Activated gamma-delta T cell treated with anti-CD3 and anti-CD28 coated beads, Interleukin-2, amount 50 U/mL, for 16 hours (primary cell): ENCODE measurements at places on chromosomes 2 and 18.
A peak's percentile ranks its signal among the peaks of the same experiment; 100 is the strongest.

DNA sequence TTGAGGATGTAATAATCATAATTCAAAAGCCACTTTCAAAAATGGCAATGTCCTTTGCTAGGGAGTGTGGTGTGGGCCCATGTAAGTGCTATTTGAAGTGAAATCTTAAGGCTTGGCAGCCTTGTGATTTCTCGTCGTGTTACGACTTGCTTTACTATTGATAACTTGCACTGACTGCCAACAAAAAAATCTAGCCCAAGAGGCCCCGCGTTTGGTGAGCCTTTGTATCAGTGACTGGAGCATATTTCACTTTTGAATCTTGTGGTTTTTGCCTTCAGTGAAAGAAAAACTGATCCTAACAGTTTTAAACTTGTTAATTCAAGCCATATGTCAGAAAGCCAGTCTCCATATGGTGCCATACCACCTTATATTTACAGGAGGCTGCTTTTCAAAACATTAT is 248.0 kb downstream of the TMEM182 start:
- no peak for DNase-seq

- no peak for DNase-seq
Observed at GRCh38 chr2:193966590-193966989, 1690.4 kb upstream of the SLC39A10 start.

DNA sequence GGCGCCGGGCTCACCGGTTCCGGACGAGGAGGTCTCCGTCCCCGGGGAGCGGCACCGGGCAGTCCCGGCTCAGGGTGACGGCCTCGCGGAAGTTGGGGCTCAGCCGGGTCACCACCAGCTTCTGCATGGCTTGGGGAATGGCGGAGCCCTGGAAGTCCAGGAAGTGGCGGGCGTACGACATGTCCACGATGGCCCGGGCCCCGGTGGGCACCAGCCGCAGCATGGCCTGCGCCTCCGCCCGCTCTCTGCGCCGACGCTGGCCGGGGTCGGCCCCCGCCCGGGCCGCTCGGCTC is 157 bp downstream of the PTGR3 start:
- no peak for DNase-seq

- no peak for DNase-seq
Observed at GRCh38 chr2:1294900-1295299, 118.4 kb upstream of the TPO start.

- DNase-seq = no peak
Observed at GRCh38 chr2:63700271-63700670, 111.5 kb downstream of the MDH1 start.

DNA sequence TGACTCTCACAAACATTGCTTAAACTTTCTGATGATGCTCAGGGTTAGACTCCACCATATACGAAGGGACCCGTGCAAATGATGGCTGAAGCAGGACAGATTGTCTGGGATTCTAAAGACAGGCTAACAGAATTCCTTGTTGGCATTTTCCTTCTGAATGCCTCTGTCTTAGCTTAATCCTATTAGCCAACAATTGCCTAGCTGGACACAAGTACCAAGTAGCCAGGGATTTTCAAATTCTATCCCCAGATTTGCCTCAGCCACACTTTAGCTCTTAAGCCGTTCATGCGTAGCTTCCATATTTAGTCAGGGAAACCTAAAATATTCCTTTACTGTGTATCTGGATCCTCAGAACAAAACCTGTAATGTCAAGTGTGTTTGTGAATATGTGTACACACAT is 40.0 kb downstream of the COL4A3 start:
- DNase-seq = no peak

DNA sequence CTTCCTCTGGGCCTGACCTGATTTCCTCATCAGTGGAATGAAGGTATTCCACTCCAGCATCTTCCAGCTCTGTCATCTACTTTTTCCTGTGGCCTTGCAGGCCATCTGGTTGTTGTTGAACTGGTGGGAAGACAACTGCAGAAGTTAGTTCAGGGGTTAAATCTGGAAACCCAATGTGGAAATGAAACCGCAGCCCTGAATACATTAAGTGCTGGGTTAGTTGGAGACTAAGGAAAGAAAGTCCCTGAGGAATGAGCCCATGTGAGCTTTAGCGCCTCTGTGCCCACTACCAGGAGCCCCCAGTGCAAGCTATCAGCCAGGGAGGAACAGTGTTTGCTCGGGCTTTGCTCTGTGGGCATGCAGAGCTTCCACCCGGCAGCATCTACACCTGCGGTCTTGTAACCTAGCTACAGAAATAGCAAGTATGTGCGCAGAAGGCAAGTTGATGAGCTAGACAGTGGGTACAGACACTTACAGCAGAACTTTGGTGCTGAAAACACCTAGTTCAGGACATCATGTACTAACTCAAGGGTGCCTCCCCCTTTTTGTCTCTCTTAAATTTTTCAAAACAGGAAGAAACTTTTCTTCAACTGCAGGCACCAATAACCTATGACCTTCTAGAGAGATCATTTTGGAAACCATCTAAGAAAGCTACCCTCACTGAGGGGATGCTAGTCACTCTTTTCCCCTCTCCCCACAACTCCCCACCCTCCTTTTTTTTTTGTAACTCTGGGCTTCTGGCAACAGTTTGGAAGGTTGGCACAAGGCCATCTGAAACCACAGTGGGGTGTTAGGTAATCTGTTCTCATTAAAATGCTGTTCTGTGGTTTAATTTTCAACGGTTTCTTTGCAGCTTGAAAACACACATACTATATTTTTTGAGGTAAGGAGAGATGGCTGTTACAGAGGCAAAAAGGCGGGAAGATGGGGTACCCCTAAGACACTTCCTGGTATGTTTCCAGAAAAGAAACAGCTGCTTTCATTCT is 18.3 kb upstream of the CXCR4 start:
- peak; percentile 56 for DNase-seq

DNA sequence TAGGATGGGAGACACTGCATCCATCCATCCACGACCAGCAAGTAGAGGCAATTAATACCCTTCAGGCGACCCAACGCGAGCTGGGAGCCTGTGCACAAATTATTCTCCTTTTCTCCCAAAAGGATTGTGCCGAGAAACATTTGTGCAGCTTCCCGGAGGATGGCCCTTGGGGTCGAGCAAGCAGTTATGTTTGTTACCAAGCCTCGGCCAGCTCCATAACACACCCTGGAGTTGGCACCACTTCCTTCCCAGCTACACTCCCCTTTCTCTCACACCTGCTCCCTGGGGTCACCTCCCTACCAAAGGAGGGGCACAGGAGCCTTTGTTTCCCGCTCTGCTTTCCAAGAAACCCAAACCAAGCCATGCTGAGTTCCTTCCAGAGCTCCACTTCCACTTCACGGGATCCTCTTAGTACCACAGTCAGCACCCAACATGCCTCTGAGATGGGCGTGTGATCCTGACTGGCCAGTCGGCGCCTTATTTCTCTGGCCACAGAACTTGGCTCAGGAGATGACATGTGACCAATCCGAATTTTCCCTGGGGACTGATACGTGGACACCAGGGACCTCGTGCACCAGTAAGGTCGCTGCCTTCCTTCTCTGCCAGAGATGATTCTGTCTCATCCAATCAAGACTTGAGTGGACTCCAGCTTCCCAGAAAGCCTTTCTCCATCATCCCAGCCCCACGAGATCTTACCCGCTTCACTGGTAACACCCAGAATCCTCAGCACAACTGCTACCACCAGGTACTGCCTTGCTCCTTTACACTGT is 28.5 kb downstream of the GPR55 start:
- DNase-seq = no peak

DNA sequence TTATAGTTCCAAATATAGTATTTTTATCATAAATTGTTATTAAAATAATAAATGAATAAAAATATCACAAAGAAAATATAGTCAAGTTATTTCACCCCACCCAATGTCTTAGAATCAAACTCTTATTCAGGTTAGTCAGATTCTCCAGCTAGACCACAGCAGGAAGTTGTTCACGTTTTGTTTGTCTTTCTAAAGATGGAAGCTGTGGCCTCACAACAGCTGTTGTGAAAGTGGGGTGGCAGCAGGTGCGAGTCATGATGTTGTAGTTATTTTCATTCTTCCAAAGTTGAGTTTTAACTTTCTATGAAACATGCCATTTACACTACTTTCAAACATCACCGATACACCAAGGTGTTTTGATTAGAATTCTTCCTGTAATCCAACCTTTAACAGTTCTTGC is 272.9 kb downstream of the SLC8A1 start:
- DNase-seq = no peak

DNA sequence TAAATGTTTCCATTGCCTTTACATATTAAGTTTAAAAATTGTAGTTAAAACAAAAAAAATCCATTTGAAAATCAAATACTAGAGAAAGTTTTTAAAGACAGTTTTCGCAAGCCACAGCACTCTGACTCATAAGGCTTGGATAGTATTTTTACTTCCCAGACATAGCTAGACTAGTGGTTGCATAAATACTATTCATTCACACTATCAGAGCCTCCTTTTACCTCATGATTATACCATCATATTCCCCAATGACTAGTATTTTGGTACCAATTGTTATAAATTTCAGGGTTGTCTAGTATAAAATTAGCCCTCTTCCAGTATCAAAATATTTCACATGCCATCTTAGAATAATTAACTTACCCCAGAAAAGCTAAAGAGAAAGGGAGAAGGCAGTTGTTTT is 393.5 kb downstream of the ERBB4 start:
- DNase-seq = no peak

- DNase-seq = no peak
Observed at GRCh38 chr2:24380820-24381219, 20.5 kb upstream of the ITSN2 start.
